ENCODE measurements at places on chromosomes 6 and 20.

DNA sequence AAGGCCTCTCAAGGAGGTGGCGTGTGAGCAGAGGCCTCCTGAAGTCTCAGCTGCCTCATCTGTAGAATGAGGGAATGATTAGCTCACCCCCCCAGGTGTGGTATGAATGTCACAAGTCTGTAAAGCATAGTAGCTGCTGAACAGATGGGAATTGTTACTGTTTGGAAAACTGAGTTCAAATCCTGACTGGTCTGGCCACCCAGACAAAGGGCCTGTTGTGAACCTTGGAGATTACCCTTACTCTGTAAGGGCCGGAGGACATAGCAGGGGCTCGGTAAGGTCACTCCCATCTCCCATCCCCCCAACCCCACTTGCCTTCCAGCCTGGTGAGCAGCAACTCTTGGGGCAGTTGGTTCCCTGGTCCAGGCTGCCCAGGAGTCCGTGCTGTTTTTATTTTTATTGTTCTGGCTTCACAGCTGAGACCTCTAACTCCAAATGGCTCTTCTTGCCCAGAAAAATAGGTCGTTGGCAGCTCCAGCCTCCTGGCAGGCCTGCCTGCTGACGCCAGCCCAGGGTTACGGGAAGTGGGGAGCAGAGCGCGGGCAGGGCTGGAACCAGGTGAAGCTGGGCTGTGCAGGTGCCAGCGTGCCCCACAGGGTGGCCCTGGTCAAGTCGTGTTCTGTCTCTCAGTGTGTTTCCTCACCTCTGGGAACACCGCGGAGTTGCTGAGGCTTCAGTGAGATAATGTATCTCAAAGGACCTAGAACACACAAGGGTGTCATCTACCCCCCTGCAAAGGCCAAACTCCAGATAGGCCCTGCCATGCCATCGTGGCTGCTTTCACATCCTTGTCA is 4.5 kb upstream of the SIRPA start:
- no peak for DNase-seq

DNA sequence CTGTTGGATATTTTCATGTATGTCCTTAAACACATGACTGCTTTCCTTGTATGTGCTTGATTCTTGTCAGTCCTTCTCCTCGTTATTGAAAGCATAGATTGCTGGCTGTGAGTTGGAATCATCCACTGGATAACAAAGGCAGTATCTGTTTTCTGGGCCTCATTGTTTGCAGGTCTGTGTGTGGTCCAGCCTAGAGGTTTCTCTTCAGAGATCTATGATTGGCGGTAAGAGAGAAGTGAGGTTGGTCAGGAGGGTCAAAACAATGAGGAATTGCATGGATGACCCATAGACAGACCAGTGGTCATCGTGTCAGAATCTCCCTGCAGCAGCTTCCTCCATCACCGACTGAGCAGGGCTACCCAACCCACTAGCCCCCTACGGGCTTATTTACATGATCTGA is 915.0 kb downstream of the KIF16B start:
- no peak for DNase-seq

- no peak for DNase-seq
Measured at GRCh38 chr6:158991017-158991723, 8.8 kb downstream of the RSPH3 start.

GRCh38 chr6:166595949-166596348 is 9.5 kb upstream of the RAMACL start:
- DNase-seq: no peak

GRCh38 chr6:90466154-90466940 is 120.5 kb downstream of the MAP3K7 start:
- DNase-seq: no peak

DNA sequence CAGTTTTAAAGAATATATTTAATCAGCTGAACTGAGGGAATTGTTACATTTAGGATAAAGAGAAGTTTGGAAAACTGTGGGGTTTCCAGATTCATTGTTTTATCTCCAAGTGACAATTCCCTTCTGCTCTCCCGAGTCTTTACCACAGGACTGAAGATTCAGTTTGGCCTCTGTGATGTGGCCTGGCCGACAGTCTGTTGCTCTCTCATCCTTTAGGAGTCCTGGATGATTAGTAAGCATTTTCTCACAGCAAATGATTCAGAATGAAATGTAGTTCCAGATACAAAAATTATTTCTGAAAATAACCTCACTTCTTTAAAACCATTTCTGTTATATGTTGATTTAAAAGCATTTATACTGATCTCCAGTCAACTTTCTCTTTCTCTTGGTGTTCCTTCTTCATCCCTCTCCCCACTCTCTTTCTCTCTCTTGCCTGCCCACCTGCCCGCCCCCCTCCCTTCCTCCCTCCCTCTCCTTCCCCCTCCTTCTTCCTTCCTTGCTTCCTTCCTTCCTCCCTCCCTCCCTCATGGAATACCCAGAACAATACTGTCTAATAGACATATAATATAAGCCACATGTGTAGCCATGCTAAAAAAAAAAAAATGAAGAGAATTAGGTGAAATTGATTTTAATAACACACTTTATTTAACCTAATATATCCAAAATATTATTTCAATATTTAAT is 254.9 kb downstream of the PRL start:
- DNase-seq: no peak

DNA sequence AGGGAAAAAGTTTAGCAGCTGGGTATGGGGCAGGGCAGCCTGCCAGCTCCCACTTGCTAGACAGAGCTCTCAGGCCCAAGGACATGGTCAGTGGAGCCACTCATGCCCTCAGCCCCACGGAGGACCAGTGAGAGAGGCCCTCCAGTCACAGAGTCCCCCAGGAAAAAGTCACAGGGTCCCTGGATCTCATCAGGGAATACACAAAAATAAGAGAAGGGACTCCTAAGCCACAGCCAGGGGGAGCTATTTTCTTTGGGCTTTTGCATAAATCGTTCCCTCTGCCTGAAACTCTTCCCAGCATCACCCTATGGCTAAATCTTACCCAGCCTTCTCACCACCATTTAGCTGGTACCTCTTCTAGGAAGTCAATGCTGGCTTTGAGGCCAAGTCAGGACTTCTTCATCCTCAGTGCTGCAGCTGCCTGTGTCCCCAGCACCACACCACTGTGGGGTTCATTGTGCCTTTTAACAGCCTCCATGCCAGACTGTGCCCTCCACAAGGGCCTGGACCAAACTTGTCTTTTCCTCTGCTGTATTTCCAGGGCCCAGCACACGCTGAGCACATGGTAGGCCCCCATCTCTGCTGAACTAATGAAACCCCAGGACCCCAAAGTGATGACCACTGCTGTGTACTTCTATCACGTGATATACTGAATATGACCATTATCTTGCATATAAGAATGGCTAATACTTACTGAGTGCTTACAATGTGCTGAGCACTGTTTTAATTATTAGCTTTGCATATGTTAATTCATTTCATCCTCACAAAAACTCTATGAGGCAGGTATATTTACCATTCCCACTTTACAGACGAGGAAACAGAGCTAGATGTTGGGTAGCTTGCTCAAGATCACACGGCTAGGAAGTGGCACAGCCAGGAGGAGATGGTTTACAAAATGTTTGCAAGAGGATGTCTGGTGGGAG is 2.0 kb downstream of the ZNF335 start:
- peak; percentile 60 for DNase-seq

DNA sequence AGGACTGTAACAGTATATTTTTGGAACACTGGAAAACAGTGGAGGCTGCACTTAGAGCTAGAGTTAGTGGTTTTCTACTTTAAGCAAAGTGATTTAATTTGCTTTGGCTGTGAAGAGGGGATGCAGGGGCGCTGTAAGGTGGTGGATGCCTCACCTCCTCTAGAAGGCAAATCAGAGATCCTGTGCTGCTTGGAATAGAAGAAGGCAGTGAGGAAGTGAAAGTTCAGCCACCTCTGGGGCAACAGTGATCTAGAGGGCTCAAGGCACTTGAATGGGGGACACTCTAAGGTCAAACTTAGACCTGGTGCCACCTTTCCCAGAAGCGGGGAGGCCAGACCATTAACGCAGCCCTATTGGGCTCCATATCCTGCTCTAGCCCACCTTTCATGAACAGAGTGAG is 19.0 kb upstream of the SNRPB2 start:
- DNase-seq: no peak

- no peak for DNase-seq
Measured at GRCh38 chr6:1235825-1236224, 76.1 kb upstream of the FOXQ1 start.

DNA sequence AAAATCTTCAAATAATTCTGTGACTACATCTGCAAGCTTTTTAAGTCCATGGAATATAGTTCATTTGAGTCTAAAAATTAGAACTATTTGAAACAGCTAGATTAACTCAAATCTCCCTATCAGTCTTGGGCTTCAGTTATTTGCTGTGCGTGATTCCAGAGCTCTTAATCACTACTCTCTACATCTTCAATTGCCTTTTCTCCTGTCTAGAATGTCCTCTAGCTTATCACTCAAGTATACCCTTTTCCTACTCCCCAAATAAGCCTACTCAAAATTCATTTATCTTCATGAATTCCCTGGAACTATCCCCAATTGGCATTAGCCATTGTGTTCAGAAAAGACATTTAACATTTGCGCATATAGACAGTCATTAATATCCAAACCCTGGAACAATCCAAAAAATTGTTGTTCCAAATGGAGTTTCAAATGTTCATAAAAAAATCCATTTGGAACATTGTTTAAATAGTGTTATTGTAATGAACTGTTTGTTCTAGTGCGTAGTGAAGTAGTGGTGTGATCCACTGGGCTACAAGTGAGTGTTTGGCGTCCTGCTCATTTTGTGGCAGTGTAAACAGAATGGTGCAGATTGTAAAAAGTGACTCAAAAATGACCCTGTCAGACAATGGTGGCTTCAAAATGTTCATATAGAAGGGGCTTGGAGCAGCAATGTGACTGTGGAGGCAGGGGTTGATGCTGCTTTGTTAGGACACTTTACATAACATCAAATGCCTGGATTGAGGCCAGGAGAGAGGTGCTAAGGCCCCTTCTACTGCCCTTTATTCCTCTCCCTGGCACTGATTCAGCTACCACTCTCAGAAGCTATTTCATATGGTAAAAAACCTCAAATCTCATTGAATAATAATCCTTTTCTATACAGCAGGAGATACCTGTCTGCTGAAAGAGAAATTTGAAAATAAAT is 122.3 kb downstream of the KIF6 start:
- DNase-seq: no peak

DNA sequence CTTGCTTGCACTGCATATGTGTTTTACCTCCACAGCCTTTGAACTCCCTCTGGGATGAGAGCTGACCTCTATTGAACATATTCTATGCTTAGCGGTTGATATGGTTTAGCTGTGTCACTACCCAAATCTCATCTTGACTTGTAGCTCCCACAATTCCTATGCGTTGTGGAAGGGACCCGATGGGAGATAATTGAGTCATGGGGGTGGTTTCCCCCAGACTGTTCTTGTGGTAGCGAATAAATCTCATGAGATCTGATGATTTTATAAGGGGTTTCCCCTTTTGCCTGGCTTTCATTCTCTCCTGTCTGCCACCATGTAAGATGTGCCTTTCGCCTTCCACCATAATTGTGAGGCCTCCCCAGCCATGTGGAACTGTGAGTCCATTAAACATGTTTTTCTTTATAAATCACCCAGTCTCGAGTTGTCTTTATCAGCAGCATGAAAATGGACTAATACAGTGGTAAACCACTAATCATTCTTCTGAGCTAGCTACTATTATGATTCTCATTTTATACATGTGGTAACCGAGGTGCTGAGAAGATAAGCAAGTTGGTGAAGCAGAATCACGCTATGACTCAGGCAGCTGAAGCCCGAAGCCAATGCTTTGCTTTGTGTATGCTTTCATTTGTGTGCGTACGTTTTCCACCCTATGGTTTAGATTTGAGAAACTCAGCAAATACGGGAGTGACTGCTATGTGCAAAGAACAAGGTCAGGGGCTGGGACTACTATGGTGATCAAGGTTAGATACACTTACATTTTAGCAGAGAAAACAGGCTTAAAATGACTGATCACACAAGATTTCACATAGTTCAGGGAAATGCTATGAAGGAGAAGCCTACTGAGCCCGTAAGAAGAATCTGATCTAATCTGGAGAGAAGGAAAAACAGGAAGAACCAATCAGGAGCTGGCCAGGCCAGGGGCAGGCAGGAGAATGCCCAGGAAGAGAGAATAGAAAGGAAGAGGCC is 363.5 kb downstream of the ESR1 start:
- DNase-seq: no peak

DNA sequence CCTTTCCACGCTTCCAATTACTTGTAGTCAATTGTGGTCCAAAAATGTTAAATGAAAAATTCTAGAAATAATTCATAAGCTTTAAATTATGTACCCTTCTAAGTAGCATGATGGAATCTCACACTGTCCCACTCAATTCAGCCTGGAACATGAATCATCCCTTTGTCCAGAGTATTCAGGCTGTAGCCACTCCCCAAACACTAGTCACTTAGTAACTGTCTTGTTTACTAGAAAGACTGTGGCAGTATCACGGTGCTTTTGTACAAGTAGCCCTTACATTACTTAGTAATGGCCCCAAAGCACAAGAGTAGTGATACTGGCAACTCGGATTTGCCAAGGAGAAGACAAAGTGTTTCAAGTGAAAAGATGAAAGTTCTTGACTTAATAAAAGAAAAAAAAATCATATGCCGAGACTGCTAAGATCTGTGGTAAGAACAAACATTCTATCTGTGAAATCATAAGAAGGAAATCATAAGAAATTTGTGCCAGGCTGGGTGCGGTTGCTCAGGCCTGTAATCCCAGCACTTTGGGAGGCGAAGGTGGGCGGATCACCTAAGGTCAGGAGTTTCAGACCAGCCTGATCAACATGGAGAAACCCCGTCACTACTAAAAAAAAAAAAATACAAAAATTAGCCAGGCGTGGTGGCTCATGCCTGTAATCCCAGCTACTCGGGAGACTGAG is 168.5 kb upstream of the SIM1 start:
- no peak for DNase-seq

DNA sequence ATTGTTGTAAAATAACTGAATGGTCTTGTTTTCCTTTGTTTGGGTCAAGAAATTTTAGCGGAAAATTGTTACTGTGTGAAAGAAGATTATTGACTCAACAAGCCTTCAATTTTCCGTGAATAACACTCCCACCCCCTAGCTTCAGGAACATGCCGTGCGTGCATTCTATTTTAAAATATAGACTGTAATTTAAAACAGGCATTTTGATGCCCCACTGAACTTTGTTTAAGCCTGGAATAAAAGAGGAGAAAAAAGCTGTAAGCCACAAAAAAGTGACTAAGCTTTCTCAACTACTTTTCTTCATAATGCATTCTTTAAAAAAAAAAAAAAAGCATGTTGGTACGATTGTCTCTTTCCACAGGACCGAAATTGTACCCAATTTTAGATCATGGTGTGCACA is 166.0 kb downstream of the ARID1B start:
- DNase-seq: no peak

DNA sequence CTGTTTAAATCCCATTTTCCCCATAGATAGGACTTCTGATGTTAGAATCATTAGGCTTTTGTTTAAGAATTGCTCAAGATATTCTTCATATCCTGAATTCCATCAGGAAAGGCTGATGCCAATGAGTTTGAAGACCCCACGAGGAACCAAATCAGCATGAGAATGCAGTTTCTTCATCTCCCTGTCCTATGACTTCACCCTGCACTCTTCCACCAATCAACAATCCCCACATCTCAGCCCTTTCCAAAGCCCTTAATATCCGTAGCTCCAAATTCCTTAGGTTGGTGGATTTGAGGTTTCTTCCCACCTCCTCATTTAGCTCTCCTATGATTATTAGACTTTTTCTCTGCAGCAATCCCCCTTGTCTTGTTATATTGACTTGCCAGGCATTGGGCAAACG is 88.3 kb upstream of the PRND start:
- DNase-seq: no peak

GRCh38 chr6:90765895-90766294 is 179.0 kb upstream of the MAP3K7 start:
- DNase-seq: no peak
